ENCODE measurements at places on chromosomes 2 and 18.

DNA sequence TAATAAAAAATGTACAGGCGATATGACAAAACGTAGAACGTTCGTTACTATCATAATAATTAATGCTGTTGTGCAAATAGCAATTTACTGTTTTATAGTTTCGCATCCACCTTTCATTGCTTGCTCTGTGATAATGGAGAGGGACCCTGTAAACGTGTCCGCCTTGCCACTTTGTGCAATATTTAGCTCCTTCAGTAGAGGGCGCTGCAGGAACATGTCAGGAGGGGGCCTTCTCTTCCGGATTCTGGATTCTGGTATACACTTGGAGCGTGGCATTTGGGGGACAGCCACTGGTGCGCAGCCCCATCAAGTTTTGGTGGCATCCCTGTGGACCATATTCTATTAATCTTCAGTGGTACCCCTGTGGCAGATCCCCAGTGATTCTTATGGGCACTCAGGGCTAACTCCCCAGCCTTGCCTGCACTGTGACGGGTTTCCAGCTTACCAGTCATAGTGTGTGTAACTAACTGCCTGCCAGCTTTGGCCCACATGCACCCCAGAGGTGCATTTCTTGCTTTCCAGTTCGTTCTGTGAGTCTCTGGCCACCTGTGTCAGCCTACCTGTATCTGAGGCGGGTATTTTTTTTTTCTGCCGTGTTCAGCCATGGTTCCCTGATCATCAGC, 140.3 kb downstream of the CYRIA start:
- DNase-seq, result no peak

GRCh38 chr2:218671097-218671653, 627 bp downstream of the RNF25 start:
- DNase-seq, result no peak

DNA sequence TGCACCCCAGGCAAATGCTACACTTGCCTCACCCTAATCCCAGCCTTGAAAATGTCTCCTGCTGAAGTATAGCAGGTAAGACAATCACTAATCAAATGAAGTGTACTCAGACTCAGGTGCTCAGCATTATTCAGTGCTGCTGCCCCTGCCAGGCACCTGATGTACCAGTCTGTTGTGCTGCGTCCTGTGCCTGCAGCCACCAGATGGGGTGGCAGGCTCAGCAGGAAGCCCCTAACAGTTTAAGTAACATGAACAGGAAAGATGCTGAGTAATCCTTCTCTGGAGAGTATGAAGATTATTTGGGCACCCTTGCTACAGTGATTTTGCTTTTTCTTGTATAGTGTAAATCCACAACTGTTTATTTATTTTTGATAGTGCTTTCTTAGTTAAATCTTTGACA, 69.1 kb downstream of the TACR1 start:
- DNase-seq, result no peak

DNA sequence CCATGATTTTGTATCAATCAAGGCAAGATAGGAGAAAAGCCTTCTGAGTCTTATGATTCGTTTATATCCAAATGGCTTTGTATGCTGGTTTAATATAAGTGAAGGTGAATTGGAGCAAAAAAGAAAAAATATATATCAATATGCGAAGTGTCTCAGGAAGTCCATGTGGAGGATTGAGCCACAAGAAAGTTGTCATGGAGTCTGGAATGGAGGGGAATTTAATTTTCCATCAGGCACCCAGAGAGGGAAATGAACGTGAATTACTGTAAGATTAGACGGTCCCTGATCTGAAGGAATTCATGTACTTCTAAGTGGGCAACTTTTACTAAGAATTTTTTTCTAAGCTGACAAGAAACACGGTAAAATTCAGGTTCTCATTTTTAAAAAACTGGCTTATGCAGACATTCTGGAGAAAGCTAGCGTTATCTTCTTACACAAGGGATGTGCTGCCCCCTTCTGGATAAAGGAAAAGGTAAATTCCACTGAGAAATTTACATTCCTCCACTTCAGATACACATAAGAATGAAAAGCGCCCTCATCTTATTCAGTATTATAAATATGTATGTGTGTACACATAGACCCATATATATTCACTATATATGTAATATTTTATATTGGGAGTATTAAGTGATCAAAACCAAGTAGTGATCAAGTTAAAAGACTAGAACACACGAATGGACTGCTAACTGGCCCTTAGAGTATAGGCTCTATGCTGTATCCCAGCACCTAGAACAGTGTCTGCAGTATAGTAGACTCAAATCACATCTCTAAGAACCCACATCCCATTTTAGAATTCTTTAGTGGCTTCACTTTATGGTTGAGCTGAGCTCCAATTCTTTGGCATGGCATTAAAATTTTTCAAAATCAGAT, 289.0 kb upstream of the TFPI start:
- DNase-seq, result no peak

GRCh38 chr18:33424266-33424946, 16.1 kb downstream of the CCDC178 start:
- DNase-seq, result no peak

GRCh38 chr2:104734937-104735586, 118.9 kb upstream of the POU3F3 start:
- no peak for DNase-seq

DNA sequence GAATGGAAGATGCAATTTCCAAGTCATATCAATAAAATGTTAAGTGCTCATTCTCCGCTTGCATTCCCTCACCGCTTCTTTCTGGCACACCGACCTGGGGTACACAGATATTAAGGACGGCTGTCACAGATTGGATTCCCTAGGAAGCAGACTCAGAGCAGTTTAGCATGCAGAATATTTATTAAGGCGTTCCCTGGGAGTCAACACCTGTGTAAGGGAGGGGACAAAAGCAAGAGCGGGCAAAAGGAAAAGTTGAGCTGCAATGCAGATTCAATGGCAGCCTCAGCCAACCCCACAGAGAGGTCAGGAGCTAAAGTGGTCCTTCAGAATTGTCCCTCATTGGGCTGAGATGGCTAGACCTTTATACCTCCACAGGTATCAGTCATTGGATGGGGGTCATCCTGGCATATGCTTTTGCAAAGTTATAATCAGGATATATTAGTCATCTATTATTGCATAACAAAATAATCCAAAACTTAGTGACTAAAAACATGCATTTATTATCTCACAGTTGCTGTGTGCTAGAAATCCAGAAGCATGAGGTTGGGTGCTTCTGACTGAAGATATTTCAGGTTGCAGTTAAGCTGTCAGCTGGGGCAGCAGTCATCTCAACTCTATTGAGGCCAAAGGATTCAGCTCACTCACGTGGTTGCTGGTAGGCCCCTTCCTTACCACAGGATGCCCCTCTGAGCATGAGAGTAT, 27.0 kb upstream of the INO80D start:
- no peak for DNase-seq

DNA sequence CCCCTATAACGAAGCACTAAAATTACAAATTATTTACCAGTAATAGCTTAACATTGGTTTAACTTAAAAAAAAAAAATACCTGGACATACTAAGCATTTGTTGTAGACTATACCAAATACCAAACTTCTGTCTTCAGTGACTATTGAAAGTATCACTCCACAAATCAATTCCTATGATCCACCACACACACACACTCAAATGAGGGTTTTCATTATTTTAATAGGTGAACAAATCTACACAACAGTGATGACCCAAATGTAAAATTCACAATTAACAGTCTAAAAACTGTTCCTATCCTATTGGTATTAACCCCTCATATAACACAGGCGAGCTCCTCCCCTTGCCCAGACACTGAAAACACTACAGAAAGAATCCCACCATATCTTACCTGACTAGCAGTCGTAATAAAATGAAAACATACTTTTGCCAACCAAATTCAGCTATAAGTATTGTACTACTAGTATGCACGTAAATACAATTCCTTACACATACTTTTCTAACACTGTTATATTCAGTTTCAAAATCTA, 2.5 kb downstream of the SP3 start:
- DNase-seq, result no peak

DNA sequence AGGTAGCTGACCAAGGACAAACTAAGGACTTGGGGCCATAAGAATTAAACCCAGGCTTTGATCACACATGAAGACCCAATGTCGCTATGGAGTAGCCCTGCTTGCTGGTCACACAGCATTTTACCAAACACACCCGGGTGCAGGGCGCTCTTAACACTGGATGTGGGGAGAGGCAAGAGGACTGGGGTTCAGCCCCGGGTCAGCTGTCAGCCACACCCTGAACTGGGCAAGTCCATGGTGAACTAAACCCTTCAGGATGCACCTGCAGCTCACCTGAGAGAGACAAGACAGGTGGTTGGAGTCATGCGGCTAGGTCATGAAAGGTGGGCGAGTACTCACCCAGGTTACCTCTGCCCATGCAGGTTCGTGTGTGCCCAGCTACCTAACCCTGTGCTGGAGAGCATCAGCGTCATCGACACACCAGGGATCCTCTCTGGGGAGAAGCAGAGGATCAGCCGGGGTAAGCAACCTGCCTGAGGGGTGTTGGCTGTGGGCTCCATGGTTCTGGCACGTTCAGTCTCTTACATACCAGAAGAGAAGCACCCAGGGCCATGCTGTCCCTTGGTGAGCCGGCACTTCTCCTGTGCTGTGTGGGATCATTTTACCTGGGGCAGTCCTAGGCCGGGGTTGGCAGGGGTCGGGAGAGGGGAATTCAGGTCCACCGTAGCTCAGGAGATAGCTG, 15.2 kb downstream of the EHD3 start:
- DNase-seq, result no peak

GRCh38 chr2:18721038-18721922, 131.9 kb upstream of the NT5C1B start:
- DNase-seq, result no peak

- DNase-seq, result peak; percentile 68
These were observed 62.8 kb upstream of the RBM44 start for GRCh38 chr2:237735798-237736197.

GRCh38 chr2:96116879-96117533, 635 bp upstream of the ADRA2B start:
- DNase-seq, result peak; percentile 16

GRCh38 chr2:119425620-119426395, 5.8 kb upstream of the TMEM37 start:
- no peak for DNase-seq

DNA sequence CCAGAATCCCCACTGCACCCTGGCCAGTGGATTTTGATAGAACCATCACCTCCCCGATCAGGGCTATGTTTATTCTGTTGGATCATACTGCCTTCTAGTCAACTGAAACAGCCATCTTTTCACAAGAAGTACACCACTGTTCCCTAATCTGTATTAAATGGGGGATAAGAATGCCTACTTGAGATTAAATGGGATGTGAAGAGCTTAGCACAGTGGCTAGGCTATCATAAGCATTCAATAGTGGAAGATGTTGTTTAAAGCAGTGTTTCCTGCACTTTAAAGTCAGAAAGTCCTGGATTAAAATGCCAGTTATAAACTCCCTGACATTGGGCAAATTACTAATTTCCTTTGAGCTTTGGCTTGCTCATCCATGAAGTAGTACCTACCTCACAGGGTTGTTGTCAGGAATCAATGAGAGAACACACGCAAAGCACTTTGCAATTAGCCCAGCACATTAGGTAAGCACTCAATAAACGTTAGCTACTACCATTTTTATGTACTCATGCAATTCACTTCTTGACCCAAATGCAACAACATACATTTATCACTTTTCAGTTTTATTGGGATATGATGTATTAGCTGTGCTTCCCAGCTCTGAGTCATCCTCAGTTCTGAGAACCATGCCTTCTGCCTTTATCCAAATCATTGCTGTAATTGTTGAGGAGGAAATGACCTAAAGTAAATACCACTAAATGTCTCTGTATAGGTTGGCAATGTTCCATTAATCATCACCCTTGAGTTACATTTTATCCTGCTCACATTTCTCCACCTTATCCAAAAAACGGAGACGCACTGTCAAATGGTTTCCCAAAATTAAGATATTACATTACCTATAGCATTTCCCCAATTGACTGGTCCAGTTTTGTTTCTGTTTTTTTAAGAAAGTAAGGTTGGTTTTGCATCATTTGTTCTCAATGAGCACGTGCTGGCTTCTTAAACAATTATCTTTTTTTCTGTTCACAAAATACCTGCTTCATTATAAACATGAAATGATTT, 2.1 kb downstream of the TMEM247 start:
- DNase-seq, result no peak

- DNase-seq, result no peak
These were observed 18.3 kb upstream of the KIF3C start for GRCh38 chr2:26000561-26001082.

DNA sequence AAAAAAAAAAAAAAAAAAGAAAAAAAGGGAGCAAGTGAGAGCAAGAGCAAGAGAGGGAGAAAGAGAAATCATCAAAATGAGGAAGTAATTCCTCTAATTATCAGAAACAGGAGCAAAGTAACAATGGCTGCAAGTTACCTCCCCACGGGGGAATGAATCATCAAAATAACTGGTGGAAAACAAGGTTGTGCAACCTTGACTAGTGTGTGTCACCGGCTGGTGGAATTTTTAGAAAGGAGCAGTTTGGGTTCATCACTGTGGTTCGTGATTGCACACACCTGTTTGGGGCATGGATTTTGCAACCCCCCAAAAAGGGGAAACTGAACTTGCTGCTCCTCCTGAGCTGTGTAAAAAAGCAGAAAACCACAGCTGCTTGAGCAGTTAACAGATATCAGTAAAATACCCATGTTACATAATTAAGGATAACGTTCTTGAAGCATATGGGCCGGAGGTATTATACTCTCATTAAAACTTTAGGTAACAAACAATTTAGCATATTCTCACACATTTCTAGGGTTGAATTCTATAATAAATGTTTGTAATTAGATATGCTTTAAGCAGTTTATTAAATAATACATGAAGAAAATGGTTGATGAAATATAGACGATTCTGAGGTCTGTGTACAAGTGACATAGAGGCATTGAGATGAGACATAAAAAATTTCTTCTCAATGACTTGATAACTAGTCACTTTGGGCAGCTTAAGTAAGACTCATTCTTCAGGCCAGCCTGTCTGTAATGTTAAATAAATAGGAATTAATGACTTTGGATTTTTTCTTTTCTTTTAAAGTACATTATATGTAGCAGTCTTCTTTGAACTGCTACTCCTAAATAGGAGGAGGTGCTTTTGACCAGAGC, 184.2 kb upstream of the ZEB2 start:
- no peak for DNase-seq

- DNase-seq, result peak; percentile 33
These were observed at the start of gene ANKRD53 for GRCh38 chr2:70978341-70979179. TSS of gene ANKRD53 (plus strand) at chr2:70978630. CDS start at chr2:70978646, 16 bp downstream.

- DNase-seq, result peak; percentile 35
These were observed 304.7 kb downstream of the FBXO15 start for GRCh38 chr18:73842795-73843394.

DNA sequence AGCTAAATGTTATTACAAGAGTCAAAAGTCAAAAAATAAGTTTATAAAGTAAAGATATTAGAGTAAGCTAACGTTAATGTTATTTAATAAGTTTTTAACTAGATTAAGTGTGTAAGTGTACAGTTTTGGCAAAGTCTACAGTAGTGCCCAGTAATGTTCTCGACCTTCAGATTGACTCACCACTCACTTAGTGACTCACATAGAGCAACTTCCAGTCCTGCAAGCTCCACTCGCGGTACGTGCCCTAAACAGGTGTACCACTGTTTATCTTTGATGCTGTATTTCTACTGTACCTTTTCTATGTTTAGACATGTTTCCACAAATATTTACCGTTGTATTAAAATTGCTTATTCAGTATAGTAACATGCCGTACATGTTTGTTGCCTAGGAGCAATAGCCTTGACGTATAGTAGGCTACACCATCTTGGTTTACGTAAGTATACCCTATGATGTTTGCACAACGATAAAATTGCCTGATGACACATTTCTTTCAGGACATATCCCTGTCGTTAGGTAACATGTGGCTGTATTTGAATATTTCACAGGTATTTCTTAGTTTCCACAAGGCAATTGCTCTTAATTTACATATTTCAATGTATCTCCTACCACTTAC, 1641.9 kb upstream of the PIK3C3 start:
- no peak for DNase-seq
